EL (cell line): ENCODE measurements at places on chromosomes 1 and 21.

DNA sequence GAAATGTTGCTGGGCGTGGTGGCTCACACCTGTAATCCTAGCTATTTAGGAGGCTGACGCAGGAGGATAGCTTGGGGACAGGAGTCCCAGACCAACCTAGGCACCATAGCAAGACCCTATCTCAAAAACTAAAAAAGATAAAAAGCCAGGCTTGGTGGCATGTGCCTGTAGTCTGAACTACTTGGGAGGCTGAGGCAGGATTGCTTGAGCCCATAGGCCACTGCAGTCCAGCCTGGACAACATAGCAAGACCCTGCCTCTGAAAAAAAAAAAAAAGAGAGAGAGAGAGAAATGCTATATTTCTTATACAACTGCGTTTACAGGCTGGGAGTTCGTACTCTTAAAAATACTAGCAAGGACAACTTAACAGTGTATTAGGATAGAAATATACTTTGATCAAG, 46.2 kb upstream of the SPOCD1 start:
- no peak for DNase-seq

- DNase-seq, result no peak
Observed at GRCh38 chr1:175826705-175827104, 83.3 kb upstream of the TNR start.

DNA sequence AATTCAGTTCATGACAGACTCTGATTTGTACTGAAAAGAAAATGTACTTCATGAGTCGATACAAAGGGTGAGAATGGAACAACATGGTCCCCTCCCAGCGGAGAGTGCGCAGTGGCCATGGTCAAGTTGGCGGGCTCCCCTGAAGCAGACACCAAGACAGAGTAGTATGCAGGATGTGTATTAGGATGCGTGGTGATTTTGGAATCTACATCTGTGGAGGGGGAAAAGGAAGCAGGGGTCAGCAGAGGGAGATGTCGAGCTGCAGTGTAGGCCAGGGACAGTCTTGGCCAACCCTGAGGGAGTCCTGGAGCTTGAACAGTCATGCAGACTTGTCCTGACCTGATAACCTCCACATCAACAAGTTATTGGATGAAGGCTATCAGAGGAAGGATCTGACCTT, 481.0 kb downstream of the OMA1 start:
- no peak for DNase-seq

DNA sequence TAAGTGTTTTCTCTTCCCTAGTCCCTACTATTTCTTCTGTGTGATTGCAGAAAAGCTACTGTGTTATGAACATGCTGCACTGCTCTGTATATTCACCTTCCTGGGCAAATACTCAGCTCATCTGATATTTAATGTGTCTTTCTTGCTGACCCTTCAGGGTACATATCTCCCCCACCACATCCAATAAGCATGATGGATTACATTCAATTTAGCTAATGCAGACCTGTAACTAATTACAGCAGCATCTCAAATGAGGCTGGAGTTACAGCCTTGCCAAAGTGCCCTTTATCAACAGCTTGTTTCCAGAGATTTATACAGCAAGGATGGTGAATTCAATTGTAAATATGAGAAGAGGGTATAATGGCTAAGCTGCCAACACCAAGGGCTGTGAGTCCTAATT, 144.0 kb downstream of the KCNH1 start:
- no peak for DNase-seq

DNA sequence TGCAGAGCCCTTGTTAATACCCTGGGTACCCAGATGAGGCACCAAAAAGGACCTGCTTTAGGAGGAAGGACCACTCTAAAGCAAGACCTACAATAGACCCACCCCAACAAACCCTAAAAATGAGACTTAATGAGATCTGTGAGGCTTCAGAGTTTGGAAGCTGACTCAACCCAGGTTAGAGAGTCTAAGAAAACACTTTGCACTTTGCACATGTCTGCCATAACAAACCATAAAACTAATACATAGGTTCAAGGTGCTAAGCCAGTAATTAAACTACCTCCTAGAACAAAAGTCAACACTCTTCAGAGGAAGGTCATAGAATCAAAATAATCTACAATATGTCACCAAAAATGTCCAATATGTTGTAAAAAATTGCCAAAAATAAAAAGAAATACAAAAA, 124.7 kb upstream of the C1orf21 start:
- DNase-seq, result no peak

DNA sequence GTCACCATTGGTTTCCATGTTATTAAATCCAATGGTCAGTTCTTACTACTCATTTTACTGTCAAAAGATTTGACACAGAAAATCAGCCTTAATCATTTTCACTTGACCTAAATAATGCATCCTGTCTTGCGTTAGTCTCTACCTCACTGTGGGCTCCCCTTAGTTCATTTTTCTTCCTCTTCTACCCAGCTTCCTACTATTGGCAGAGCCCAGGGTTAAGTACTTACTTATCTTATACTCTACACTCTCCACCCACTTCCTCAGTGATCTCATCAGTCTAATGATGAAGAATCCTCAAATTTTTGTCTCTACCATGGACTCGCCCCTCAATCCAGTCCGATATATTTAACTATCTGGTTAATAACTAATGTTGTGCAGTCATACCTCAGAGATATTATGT, 735.9 kb downstream of the KCNT2 start:
- DNase-seq, result no peak

DNA sequence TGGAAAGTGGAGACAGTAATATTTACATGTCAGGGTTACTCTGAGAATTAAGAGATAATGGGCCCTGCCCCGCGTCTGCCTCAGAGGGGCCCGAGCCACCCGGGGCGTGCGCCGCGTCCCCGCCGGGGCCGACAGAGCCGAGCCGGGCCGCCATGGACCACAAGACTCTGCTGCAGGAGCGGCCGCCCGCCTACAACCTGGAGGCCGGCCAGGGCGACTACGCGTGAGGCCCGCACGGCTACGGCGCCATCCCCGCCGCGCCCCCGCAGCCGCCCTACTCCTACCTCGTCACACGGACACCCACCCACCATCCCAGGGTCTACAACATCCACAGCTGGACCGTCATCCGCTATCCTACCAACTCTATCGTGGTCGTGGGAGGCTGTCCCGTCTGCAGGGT, 35.1 kb upstream of the LRRC39 start:
- no peak for DNase-seq

GRCh38 chr1:93437976-93438605, 9.8 kb upstream of the FNBP1L start:
- DNase-seq, result peak; percentile 58

GRCh38 chr1:58290685-58291372, 255.7 kb downstream of the OMA1 start:
- DNase-seq, result peak; percentile 10

DNA sequence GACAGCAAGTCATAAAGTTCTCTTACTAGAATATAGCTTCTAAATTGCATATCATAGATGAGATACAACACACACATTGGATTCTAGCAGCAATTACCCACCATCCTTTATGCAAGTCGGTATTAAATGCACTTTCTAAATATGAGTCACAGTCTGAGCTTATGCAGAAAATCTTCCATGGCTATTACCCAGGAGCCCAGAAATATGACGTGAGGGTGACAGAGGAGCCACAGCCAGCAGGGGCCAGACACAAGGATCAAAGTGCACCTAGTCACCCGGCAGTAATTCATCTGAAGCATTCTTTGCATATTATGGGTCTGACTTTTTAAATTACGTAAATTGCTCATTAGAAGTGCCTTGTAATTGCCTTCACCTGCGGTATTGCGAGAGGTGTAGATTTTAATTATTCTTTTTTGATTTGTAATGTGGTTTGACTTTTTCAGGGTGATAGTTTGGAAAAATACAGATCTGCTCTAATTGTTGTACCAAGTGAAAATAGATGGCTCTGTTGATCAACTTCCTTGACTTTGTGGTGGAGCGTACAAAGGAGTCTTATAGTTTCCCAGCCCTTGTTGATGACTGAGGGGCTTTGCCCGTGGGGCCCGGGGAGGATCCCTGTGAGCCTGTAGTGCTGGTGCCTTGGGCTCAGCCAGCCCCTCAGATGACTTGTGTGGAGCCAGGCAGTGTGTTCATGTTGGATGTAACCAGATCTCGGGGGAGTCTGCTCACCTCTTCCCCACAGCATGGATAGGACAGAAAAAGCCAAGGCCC, 470.0 kb upstream of the VAMP3 start:
- peak; percentile 97 for DNase-seq

GRCh38 chr1:179826626-179827280, 50.9 kb downstream of the TOR1AIP2 start:
- DNase-seq, result no peak

- DNase-seq, result no peak
Observed at GRCh38 chr1:203048086-203048485, 21.8 kb downstream of the PPFIA4 start.

DNA sequence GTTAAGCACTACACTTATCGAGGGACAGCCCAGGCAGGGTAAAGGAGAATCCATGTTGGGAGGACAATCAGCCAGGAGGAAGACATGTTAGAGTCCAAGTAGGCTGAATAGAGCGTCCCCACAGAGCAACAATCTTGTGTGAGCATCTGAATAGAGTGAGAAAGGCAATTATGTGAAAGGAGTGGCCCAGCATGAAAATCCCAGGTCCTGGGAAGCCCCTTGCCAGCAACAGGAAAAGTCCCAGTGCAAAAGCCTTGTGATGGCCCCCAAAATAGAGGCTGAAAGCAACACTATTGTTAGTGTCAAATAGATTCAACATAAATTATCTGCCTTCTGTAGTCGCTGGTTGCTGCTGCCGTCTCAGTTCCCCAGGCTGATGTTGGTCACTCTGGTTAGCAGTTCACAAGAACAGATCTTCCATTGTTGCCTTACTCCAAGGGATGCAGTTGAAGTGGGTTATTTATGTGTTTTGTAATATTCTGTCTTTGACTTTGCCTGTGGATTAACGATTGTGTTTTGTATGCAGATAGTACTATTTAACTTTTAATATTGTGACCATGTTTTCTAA, 12.1 kb upstream of the ABL2 start:
- DNase-seq, result no peak
